ENCODE measurements at places on chromosomes 5 and 9.

- DNase-seq, result no peak
These were observed 6.8 kb upstream of the IRX4 start for GRCh38 chr5:1889321-1890065.

DNA sequence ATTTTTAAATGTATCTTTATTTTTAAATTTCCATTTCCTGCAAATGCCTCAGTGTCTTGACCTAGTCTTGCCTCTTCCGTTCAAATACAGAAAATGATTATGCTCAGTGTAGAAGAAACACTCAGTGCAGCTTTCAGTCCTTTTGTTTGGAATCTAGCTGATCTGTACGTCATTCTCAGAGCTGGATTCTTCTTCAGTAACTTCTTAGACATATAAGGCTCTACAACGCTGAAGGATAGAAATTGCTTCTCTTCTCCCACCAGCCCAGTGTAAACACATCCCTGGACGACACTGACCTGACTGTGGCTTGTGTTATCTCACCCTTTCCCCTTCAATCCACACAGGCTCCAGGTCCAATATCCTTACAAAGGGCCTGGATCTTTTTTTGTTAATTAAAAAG lies 3.2 kb upstream of the ALDH1B1 start:
- no peak for DNase-seq

DNA sequence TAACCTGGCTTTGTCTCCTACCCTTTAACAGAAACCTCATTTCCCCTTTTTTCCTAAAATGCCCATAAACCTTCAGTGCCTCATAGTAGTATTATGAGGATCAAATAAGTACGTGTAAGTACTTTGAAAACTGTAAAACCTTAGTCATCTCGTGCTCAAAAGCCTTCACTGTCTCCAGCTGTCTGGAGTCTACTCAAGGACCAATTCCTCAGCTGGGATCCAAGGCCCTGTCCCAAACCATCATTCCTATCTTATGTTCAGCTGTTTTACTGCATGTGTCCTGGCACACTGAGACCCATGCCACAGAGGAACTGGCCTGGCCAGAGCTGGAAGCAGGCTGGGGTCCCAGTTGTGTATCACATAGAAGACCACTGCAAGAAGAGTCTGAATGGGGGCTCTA lies 15.9 kb downstream of the ADAMTSL1 start:
- no peak for DNase-seq

GRCh38 chr5:98095072-98095471 lies 678.4 kb upstream of the RGMB start:
- DNase-seq, result no peak

GRCh38 chr5:58322453-58322852 lies 137.4 kb downstream of the PLK2 start:
- no peak for DNase-seq

- DNase-seq, result no peak
These were observed 181.1 kb upstream of the SPEF2 start for GRCh38 chr5:35436400-35437057.

DNA sequence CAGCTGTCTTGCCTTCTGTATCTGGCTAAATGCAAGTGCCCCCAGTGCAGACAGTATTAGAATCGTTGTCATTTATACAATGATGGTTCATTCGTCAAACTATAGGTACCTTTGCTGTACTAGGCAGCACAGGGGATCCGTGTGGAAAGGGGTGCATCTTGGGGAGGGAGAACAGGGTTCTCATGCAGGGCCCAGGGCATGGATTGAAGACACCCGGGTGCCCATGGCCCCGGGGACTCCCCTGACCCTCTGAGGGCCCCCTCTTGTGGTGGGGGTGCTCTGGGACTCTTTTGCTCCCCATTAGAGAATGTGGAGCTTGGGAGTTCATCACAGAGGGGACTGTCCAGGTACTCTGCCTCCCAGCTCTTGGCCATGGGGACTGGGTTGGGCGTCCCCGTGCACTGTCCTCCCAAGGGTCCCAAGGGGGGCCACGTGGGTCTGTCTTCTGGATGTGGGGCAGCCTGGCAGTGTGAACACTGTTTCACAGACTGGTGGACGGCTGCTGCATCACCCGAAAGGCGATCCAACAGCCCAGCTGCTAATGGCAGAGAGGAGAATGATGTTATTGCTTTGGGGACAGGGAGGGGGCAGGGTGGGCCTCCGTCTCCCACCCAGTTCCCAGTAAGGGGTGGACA lies 36.9 kb upstream of the RXRA start:
- no peak for DNase-seq

DNA sequence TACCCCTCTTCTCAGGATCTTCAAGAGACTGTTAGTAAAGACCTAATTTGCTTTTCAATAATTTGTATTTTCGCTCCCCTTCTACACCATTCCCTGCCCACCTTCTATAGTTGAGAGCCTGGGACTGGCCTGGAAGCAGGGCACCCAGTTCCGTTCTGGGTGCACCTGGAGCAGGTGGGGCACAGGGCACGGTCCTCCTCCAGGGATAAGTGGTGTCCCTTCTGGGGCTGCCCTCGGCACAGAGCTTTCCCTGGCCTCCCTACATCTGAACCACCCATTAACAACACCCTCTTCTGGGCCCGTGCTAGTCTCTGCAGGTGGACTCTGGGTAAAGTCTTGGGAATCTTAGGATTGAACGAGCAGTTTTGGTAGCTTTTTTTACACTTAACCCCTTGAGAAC lies 92.8 kb upstream of the PANK3 start:
- no peak for DNase-seq

All from endodermal cell (in vitro differentiated cells).